ENCODE measurements at places on chromosomes 1 and 21.

GRCh38 chr1:214155987-214156625 is 124.9 kb upstream of the SMYD2 start:
- DNase-seq = no peak

DNA sequence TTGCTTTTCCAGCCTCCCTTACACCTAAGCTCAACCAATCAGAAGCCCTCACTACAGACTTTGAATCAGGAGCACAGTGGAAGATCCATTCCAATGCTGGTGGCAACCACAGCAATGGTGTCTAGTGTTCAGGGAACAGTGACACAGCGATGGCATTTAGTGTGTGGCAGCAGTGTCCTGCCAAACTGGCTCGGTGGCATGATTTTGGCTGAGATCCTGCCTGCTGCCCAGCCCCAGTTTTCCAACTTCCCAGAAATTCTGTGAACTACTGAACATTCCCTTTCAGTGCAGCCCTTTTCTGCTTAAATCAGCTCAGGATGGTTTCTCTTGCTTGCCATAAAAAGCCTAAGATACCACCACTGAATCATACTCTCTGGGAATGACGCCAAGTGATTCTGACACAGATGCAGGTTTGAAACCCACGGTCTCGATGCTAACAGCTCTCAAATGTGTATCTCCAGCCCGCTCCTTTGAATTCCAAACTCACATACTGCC is 8.8 kb downstream of the ASAP3 start:
- DNase-seq = no peak

DNA sequence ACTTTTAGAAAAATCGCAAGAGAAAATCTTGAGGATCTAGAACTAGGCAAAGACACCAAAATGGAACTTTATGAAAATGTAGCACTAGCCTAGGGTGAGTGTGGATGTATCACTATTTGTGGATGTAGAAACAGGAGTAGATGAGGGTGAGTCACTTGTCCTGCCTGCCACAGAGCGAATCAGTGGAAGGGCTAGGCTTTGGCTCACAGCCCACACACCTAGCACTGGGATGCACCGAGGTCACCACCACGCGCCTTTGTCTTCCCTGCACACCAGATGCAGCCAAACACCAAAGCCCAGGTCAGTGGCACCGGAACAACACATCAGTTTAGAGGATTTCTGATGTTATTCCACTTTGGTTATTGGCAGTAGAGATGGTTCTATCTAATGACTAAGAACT is 38.2 kb downstream of the PKNOX1 start:
- DNase-seq = no peak

DNA sequence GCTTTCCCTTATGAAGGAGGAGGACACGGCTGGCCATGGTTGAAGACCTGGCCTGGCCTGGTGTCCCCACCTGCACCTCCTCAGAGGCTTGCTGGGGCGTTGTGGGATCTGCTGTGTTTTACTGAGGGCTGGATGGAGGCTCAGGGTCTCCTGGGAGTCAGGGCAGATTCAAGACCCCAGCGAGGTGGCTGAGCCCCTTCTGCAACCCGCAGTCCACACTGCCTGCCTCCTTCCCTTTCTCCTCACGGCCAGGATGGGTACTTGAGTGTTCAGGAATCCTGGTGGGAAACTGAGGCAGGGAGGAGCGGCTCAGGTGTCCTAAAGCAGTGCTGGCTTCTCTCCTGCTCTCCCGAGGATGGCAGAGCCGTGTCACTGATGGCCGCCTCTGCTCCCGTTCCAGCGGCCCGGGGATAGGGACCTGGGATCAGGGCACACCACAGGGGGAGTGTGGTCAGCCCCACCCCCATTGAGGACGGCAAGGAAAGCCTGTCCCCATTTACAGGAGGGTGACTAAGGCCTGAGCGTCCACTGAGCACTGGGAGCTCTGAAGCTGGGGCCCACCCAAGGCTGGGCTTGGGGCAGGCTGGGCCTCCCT is 47.5 kb downstream of the TRPM2 start:
- DNase-seq = no peak

- DNase-seq = no peak
Observed at GRCh38 chr1:87786229-87786628, 457.5 kb downstream of the LMO4 start.

All from CD4-positive, alpha-beta T cell treated with Interleukin-10 for 1 hour (primary cell).